ENCODE measurements at places on chromosomes 3 and 15.

- DNase-seq = no peak
Measured at GRCh38 chr3:14938954-14939353, 8.4 kb upstream of the NR2C2 start.

DNA sequence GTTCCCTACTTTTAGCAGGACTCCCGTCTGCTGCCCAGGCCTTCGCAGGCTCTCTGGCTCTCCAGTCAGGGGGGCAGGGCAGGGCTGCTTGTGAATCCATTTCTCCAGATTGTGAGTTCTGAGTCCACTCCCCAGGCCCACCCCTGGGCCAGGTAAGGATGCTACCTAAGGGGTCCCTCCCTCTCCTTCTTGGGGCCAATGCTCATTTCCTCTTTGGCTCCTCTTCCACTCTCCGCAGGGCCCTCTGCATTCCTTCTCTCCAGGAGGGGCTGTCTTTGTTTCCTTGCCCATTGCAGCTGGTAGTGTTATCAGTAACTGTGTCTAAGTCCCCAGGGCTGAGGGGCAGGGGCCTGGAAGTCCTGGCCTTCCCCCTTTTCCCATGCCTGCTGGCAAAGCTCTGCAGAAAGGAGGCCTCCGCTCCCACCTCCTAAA is 13.0 kb upstream of the CACNA2D2 start:
- no peak for DNase-seq

- no peak for DNase-seq
Measured at GRCh38 chr3:171357721-171358120, 102.5 kb downstream of the TNIK start.

DNA sequence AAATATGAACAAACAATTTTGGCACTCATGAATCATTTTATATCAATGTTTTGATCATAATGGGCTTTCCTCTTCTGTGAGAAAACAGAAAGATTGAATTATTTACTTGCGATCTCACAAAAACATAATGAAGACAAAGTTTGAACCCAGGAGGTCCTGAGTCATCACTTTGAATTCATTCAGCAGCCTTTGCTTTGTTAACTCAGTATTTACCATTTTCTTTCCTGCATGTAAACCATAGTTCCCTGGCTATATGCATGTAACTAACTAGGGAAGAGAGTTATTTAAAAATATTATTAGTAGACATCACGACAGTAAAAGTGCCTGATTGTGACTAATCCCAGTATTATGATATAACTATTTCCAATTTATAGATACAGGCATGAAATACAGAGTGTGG is 1026.2 kb downstream of the PLOD2 start:
- DNase-seq = no peak

- DNase-seq = no peak
Measured at GRCh38 chr3:71511037-71511436, 72.5 kb downstream of the FOXP1 start.

DNA sequence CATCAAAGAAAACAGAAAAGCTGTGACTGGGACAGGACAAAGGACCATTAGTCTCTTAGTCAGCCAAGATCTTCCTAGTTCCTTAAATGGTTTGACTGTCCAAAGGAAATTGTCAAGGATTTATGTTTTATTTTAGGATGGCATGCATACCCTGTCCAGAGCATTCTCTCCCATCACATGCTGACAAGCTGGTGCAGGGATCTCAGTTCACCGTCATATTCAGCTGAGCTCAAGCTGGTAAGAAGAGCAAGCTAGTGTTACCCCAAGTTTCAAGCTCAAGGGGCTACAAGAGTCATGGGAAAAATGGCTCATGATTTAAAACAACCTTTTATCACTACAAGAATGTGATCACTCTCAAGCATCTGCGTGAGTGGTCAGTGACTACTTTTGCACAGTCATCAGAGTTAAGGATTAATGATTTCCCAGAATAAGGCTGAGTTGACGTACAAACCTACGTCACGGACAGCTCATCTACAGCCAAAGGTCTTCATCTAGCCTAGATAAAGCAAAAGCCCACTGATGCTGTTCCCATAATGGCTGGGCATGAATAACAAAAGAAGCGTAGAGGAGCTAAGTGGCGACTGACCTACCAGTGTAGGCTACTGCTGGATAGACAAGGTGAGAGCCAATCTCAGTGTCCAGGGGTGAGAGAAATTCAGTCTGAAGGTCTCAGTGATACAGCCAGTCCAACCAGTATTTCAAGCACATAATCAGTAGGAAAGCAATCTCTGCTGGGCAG is 157.5 kb downstream of the GABRB3 start:
- no peak for DNase-seq

GRCh38 chr15:40190591-40190990 is 29.7 kb downstream of the BUB1B start:
- no peak for DNase-seq

DNA sequence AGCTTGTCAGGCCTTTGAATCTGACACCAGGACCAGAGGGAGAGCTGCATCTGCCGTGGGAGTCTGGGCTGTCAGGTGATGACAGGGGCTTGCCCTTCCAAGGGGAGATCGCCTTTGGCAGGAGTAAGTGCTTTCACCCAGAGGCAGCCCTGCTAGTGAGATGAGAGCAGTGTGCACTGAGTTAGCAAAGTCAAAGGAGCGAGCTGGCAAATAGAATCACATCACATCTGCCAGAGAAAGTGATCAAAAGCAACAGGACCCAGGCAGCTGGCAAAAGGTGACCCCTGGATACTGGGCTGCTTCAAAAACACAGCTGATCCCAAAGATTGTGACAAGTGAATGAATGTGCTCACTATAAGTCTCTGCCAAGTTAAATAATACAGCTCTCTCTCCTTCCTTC is 36.1 kb upstream of the PYDC2 start:
- DNase-seq = no peak

DNA sequence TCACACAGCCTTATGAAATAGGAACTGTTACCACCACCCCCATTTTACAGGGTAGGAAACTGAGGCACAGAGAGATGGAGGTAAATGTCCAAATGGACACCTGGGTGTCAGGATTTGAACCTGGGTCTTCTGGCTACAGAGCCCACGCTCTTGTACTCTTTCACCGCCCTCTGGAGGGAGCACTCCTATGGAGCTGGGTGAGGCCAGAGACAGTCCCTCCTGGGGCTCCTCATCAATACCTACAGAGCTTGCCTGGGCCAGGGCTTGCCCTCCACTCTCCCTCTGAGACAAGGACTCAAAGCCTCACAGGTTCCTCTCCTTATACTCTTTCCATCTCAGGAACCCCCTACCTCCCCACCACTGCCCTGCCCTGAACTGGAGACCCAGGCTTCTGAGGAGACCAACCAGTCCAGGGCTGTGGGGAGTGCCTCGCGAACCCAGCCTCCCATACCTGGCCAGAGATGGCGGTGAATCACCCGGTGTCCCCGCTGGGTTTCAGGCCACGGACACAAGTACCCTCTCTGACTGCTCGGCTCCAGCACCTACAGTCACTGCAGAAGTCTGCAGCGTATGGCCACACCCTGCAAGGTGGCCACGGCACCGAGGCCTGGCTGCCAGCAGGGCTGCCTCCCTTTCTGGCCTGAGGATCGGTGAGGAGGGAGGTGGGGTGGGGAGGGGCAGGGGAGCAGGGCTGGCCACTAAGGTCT is 22.1 kb upstream of the ATP2B2 start:
- DNase-seq = no peak

- DNase-seq = no peak
Measured at GRCh38 chr3:110526777-110527727, 544.6 kb upstream of the NECTIN3 start.

- no peak for DNase-seq
Measured at GRCh38 chr3:107813026-107813425, 277.8 kb downstream of the CD47 start.

DNA sequence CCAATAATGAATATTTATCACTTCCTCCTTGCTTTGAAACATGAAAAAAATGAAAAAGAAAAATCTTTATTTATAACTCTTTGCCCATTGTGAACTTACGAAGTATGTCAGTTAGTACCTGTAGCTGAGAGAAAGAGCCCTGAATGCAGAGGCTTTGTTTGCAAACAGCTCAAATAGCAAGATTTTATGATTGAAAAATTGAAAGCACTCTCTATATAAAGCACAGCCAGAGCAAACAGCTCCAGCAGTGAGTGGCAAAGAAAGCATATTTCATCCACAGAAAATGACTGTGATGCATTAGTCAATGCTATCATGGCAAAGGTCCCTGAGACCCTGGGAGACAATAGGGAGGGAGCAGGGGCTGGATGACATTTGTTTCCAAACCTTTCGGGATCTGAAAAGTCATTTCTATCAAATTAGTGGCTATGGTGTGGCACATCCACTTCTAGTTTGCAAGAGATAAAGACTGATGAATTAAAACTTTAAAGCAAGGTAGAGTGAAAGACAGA is 576.1 kb downstream of the OTOL1 start:
- no peak for DNase-seq

- no peak for DNase-seq
Measured at GRCh38 chr3:188559072-188559429, 405.1 kb downstream of the LPP start.

DNA sequence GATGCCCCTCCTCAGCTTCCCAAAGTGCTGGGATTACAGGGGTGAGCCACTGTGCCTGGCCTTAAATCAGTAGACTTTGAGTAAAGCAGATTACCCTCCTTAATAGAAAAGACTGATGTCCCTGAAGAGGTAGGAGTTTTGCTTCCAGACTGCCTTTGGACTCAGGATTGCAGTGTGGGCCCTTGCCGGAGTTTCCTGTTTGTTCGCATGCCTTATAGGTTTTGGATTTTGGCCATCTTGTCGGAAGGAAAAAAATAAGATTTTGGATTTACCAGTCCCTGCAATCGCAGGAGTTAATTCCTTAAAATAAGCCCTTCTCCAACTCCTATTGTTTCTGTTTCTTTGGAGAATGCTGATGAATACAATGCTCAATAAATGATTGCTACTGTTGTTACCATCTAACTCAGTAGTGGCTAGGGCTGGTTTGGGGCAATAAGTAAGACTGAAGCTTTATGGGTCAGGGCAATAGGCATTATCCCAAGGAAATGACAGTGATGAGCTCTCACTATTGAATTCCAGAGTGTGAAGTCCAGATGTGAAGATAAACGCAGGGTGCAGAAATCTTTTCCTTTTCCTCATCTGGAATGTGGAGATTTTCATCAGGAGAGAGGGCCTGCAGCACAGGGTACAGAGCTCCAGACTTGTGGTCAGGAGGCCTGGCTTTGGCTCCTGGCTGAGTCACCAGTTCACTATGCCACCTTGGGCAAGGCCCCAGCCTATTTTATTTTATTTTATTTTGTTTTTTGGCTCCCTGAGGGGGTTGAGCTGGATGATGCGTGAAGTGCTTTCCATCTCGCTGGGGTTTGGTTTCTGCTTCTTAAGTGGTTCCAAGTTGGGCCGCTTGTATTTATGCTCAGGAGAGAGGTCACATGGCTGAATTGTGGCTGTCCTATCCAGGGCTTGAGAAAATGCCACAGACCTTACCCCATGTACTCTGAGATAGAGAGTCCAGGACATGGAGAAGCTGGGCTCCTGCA is 25.3 kb downstream of the FOXL2 start:
- DNase-seq = no peak

DNA sequence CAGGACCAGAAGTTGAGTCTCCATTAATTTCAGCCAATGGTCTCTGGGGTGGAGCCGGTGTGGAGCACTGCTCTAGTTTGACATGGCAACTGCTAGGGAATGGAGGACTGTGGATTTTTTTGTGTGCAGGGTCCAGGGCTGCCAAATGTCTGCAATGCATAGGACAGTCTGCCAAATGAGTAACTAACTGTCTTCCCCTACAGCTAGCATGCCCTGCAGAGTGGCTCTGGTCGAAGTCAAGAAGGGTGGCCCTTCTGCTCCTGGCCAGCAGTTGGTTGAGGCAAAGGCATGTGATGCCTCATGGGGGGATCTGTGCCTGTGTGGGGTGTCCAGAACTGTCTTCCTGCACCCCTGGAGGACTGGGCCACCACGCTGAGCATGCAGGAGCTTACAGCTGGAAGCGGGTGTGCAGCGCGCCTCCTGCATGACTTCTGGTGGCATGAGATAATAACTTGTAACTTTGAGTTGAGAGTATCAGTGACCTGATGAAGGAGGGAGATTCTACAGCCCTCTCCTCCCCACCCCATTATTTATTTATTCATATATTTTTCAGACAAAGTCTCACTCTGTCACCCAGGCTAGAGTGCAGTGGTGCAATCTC is 4.6 kb downstream of the TPRA1 start:
- DNase-seq = no peak

DNA sequence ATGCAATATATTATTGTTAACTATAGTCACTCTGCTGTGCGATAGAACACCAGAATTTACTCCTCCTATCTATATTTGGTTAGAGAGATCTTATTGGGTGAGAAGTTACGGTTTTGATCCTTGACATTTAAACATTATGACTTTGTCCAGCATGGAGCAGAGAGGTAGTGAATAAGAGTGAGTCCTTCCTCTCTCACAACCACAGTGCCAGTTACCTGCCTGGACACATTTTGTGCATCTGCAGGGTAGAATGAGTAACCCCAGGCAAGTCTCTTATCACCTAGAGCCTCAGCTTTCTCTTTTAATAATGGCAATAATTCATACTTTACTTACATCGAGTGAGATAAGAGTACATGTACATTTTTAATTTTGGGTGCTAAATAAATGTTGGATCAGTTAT is 24.1 kb downstream of the KAT2B start:
- no peak for DNase-seq

DNA sequence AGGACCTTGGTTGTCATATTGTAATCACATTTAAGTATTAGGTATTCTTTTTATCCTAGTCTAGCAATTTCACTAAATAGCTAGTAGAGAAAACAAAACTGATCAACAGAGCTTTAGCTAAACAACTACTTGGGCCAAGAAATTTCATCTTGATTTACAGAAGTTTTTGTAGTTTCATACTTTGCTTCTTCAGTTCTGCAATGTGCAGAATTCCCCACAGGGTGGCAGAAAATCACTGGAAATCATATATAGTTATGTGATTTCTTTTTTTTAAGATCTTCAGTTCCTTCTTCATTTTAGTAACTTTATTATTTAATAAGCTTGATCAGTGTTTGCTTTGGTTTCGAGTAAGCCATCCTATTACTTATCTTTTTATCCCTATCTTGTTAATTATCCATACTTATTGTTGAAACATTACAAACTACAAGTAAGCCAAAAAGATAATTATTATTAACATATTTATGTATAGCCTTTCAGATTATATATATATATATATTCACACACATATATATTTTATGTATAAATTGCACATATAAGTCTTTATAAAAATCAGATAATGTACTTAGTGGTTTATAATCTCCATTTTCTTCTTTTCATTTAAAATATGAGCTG is 2.2 kb upstream of the BNIP2 start:
- no peak for DNase-seq

- no peak for DNase-seq
Measured at GRCh38 chr3:71142441-71143161, 440.9 kb downstream of the FOXP1 start.

- DNase-seq = no peak
Measured at GRCh38 chr3:15892311-15893227, 94.8 kb upstream of the ANKRD28 start.
